ENCODE measurements at places on chromosomes 12 and 14. TPM values are rescaled to one million over a fixed set of nuclear protein-coding genes. Genes with fewer than 3 reads are reported as not detected.
A peak's percentile ranks its signal among the peaks of the same experiment; 100 is the strongest.

The ATP2A2 gene
- total RNA-seq: 88.5 TPM

The KRT72 gene
- total RNA-seq: not detected

DNA sequence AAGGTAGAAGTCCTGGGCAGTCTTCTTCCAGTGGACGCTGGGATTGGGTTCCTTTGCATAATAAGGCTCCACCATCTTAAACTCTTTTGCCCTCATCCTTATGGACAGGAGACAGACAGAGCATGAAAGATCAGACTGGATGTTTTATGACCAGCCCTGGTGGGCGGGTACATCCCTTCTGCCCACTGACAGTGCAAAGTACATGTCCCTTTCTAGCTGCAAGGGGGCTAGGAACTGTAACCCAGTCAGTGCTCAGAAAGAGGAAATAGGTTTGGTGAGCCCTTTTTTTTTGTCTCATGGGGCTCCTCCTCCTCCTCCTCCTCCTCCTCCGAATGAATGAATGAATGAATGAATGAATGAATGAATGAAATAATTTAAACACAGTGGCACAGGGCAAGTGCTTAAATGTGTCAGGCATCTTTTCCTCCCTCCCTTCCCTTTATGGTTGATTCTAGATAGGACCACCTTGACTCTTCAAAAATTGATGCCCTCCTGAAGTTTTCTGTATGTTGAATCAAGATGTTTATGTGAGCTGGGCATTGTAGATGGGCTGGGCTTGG, 36.4 kb upstream of the HNF1A start:
- no peak for DNase-seq

The GLT8D2 gene
- not detected for total RNA-seq

DNA sequence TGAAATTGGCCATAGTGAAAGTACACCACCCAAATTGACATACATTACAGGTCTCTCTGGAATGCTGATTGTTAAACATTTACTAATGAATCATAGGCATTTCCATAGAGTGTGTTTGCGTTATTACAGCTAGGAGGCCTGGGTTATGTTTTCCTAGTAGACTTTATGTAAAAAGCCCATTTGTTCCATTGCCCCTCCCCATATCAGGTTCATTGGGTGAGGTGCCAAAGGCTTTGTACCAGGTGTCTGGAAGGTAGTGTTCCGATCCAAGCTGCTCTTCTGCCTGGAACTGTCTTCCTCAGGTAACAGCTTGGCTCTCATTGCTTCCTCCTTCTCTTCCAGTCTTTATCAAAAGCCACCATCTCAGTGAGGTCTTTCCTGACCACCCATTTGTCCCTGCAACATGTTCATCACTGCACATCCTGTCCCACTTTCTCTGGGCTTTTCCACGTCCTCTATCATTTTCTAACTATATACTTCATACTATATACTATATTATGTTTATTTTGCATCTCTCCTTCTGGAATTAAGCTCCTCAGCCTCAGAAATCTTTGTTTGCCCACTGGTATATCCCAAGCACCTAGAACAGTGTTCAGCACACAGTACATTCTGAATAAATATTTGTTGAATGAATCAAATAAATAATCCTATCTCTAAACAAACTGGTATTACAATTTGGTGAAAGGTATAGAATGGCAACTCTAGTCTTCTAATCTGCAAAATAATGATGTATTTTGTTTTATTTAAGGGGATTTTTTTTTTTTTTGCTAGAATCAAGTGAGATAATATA, 252.3 kb downstream of the KTN1 start:
- DNase-seq: no peak

GRCh38 chr14:49888293-49888692, 4.6 kb upstream of the ARF6 start:
- no peak for DNase-seq

GRCh38 chr14:100076133-100076532, 10.9 kb downstream of the EVL start:
- peak; percentile 54 for DNase-seq

DNA sequence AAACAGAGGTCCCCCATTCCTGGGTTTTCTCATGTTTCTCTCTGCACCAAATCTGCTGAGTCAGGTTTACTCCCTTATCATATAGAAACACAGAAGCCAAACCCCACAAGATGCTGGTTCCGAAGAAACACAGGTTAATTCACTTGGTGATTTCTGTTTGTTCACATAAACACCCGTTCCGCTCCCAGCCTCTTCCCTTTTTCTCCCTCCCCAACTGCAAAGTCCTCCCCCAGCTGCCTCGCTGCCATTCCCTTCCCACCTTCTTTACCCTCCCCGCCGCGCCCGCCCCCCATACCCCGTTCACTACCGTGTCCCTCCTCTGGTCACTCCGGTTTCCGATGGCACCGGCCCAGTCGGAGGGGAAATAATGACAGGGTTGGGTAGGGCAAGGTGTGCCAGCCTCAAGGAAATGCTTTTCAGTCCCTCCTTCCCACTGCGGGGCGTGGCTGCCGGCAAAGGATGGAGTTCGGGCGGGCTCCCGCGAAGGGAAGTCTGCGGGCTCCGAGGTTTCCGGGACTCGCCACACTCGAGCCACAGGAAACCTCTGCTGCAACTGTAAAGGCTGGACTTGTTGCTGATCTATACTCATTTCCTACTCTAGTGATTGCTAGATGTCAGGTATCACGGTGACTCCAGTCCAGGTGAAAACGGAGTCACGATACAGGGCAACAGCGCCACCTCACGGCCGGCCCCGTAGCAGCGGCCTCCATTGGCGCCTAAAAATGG, at the start of gene STYK1:
TSS of gene STYK1 (minus strand) at position 394 of the 726 bp plus-strand sequence. CDS start 39,434 bp downstream, outside the sequence.
- DNase-seq: peak; percentile 69

The OR4E2 gene
- total RNA-seq: not detected

GRCh38 chr12:52020539-52021336, 14.0 kb downstream of the TAMALIN start:
- DNase-seq: peak; percentile 87

DNA sequence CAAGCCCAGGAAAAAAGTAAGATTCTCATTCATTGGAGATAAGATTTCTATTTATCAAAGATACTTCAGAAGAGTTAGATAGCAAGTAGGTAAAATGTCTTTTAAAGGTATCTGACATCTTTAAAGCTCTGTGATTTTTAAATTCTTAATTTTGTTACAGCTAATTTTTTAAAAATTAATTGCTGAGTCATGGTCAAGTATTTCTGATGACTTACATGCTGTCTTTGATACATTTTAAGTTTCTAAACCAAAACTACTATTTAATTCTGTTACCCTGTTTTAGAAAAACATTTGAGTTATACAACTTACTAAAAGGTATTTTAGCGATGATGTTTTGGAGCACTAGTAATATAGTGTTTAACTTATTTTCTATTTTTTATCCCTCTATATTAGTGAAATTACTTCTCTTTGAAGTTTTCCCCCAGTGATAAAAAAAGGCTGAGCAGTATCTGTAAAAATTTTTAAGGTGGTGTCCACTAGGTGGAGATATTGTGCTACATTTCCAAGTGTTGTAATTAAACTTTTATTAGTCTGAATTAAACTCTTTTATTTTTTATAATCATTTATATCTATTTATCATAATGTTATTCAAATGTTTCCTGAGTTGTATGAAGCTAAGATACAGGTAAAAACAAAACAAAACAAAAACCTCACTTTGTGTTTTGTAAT, 11.5 kb downstream of the ALG10 start:
- peak; percentile 75 for DNase-seq

DNA sequence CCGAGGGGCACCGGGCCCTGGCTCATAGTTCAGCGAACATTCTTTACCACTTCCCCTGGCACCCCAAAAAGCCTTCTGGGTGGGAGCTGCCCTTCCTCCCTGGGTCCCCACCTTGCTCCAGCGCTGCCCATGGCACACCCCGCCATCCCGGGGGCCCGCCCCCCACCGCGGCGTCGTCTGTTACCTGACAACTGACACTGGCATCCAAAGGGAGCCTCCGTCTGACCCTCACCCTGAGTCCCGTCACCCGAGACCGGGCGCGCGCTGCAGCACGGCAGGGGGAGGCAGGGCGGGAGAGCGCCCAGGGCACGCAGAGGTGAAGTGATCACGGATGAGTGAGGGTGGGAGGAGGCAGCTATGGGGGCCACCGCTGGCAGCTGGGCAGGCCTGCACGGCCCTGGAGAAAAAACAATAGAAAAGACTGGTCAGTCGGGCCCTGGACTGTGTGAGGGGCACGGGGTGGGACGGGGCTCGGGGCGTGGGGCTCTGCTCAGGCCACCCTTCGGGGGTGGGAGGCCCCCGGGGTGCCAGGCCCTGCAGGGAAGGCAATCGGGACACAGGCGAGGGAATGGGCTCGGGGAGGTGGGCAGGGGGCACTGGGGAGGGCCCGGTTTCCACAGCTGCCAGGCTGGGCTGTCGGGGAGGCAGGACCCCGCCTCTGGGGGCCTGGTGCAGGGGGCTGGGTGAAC, 40.7 kb downstream of the BCL11B start:
- DNase-seq: no peak

- no peak for DNase-seq
Measured at GRCh38 chr12:93990832-93991803, 157.3 kb upstream of the PLXNC1 start.

- no peak for DNase-seq
Measured at GRCh38 chr12:121837680-121838079, 21.0 kb downstream of the HPD start.

The RASSF9 gene
- total RNA-seq: not detected

- peak; percentile 65 for DNase-seq
Measured at GRCh38 chr12:46269429-46270241, 792 bp upstream of the SLC38A1 start.

DNA sequence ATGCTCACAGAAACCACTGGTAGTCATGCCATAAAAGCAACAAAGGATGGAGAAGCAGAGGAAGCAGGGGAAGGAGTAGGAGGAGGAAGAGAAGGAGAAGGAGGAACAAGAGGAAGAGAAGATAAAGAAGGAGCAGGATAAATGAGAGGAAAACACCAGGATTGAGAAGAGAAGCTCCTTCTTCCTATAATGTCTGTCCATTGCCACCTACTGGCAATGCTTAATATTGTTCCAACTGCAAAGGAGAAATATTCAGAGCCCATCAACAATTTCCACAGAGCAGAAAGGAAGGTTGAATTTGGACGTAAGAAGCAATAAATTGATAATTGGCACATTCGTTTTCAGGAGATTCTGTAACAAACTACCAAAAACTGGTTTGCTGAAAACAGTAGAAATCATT, 898.4 kb downstream of the SLC16A7 start:
- DNase-seq: peak; percentile 50

The PPP1R1A gene
- total RNA-seq: not detected

- peak; percentile 48 for DNase-seq
Measured at GRCh38 chr14:20970647-20970982, 15.3 kb downstream of the RNASE2 start.

- DNase-seq: peak; percentile 65
Measured at GRCh38 chr12:50639721-50640120, 124.2 kb upstream of the ATF1 start.

- DNase-seq: peak; percentile 84
Measured at GRCh38 chr14:78848234-78848820, 678.2 kb downstream of the NRXN3 start.

The PTPRR gene
- total RNA-seq: not detected

The IRAK3 gene
- not detected for total RNA-seq

Measured in Karpas-422 (cell line).